ENCODE measurements at places on chromosomes 4 and X.

- DNase-seq = no peak
Measured at GRCh38 chrX:7179446-7179845, 31.5 kb upstream of the PUDP start.

- no peak for DNase-seq
Measured at GRCh38 chrX:18894156-18894555, 89.8 kb downstream of the PHKA2 start.

GRCh38 chr4:65023081-65023480 lies 613.8 kb upstream of the TECRL start:
- no peak for DNase-seq

DNA sequence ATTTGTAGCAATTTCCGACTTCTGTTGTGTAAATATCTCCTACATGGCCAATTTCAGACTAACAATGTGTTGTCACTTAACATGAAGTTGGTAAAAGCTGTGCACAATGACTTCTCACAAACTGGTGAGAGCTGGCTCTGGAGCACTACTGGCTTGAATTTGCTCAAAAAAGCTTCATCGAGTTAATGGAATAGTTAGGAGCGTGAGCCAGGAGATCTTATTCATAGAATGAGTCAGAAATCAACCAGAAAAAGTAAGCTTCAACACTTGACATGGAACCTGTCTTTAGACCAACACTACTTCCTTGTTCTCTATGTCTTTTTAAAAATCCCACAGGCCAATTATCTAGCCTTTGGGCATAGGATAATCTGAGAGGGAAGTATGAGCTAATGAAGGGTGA lies 7.9 kb upstream of the CHRDL1 start:
- no peak for DNase-seq

- DNase-seq = no peak
Measured at GRCh38 chr4:170089274-170089667, 485 bp downstream of the AADAT start.

DNA sequence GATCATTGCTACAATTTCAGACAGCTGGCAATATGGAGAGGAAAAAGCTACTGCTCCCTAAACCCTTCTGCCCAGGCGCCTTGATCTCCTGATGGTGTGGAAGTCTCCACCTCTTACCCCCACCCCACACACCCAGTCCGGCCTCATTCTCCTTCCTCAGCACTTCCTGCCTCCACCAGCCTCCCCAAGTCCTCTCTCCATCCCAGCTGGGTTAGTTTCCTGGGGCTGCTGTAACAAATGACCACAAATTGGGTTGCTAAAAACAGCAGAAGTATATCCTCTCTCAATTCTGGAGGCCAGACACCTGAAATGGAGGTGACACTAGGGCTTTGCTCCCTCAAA lies 1.1 kb upstream of the CCNQ start:
- DNase-seq = no peak

- no peak for DNase-seq
Measured at GRCh38 chr4:101801958-101802357, 11.4 kb downstream of the BANK1 start.

- DNase-seq = no peak
Measured at GRCh38 chrX:118536687-118537461, 41.3 kb downstream of the DOCK11 start.

GRCh38 chr4:139978692-139979091 lies 175.3 kb downstream of the MAML3 start:
- no peak for DNase-seq

- DNase-seq = no peak
Measured at GRCh38 chr4:102809190-102809589, 18.2 kb downstream of the UBE2D3 start.

DNA sequence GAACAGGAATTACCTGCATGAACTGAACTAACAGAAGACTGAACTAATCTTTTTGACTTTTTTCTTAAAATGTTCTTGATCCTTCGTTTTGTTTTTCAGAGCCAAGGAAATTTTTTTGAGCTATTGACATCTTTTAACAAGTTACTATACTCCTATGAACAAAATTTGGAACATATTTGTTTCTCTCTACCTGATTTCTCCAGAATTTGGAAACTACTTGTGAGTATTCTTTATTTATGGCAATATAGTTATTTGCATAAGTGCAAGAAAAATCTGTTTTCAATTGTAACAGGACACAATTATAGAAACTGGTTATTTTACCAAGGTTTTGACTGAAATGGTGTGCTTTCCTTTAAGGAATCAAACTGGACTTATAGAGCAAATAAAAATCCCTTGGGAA lies 89.5 kb upstream of the HPGD start:
- no peak for DNase-seq

GRCh38 chr4:164779811-164780216 lies 25.9 kb downstream of the SMIM31 start:
- no peak for DNase-seq

- DNase-seq = no peak
Measured at GRCh38 chr4:65865489-65865888, 195.2 kb upstream of the EPHA5 start.

DNA sequence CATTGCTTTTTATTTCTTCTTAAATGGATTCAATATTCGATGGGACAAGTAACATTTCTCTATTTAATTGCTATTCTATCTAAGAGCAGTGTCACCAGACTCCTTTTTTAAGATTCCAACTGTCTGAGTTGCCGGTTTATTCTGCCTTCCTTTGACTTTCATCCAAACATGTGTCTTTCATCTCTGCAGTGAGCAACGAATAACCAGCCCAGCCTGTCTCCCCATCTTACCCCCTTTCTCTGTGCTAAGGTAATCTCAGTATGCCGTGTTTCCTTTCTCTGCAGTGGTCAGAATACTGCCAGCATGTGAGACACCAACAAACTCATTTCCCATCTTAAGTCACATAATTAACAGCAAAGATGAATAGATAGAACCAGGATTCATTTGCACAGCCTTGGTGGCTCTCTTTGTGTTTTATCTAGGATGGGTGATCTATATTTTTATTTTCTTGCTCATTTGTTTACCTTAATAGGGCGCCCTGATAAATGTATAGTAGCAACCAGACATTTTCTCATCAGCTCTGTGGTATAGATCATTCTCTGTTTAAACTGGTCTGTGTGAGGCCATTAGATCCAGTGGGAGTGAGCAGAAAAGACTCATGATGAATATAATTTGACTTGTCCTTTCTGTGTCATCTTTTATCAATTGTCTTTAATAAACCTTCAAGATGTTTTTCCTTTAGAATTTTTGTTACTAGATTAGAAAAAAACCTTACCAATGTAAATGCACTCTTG lies 394.8 kb upstream of the IGFBP7 start:
- no peak for DNase-seq

DNA sequence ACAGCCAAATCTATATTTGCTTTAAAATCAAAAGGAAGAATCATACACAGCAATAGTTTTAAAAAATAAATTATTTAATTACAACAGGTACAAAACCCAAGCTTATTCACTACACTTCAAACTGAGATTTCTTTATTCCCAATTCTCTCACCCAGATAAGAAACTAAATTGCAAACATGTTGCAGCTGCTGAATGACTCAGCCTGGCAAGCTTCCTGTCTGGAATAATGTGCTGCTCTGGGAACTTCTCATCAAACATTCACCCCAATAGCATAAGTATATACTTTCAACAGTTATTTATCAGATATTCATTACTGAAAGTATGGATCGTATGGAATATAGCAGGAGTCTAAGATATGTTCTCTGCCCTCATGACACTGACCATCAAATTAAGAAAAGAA lies 43.0 kb upstream of the GABRA2 start:
- no peak for DNase-seq

GRCh38 chr4:94534401-94535312 lies 82.9 kb downstream of the PDLIM5 start:
- no peak for DNase-seq

GRCh38 chrX:8546715-8547114 lies 82.1 kb downstream of the VCX3B start:
- DNase-seq = no peak

DNA sequence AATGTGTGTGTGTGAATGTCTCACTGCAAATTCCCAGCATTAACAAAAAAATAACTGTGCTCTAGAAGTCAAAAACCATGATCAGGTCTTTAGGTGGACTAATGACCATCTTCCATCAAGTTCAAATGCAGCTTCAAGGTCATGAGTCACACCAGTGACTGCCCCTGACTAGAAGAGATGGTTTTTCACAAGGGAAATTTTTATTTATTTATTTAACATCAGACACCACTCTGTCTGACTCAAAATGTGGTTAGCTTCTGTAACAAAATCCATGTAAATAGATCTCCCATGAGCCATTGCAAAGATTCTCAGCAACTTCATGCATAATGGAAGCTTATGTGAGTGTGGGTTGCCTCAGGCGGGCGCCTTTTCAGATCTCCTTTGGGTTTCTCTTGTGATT lies 219.2 kb downstream of the KIT start:
- no peak for DNase-seq

GRCh38 chr4:111789901-111790640 lies 355.2 kb upstream of the FAM241A start:
- no peak for DNase-seq

DNA sequence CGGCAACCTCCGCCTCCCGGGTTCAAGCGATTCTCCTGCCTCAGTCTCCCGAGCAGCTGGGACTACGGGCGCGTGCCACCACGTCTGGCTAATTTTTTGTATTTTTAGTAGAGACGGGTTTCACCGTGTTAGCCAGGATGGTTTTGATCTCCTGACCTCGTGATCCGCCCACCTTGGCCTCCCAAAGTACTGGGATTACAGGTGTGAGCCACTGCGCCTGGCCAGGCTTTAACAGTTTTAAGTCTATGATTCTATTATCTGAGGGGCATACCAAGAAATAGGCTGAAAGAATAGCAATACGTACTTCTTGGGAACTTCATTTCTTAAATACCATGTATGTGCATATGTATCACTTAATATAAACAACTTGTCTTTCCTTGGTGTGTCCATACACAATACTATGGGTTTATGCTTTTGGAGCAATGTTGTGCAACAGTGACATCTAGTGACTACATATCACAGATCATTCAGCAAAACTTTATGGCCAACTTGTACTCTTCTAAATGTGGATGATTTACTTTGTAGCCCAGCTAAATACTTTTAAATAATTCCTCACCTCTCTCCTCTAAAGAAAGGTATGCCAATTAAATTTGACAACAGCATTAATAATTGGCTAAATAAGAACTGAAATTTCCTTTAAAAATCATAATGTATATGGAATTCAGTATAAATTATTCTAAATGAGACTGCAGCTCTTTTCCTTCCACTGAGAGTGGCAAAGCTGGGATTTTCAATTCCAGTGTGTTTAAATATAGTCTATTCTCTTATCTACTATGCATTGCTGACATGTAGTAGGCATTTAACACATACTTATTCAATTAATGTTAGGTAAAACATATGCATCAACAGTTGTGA lies 10.4 kb downstream of the SLC9B1 start:
- DNase-seq = no peak

DNA sequence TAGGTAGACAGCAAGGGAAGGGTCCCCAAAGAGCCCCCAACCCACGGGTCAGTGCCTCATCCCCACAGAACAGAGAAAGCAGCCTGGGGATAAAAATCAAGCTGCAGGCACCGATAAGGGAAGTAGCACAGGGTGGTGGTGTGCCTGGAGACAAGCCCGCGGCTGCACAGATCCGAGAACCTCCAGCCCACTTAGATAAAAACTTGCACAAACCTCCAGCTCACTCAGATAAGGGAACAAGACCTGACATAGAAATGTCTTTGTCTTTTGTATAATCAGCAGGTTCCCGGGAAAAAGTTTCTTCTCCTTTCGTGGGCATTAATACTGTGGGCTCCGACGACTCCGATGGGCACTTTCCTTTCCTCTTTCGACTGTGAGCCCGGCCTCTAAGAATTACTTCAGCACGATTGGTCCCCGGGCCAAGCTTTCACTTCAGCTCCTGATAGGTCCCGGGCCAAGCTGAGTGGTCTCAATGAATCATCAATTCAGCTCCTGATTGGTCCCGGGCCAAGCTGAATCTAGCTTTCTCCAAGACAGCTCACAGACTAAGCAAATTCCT lies 32.4 kb downstream of the PRDX4 start:
- no peak for DNase-seq

DNA sequence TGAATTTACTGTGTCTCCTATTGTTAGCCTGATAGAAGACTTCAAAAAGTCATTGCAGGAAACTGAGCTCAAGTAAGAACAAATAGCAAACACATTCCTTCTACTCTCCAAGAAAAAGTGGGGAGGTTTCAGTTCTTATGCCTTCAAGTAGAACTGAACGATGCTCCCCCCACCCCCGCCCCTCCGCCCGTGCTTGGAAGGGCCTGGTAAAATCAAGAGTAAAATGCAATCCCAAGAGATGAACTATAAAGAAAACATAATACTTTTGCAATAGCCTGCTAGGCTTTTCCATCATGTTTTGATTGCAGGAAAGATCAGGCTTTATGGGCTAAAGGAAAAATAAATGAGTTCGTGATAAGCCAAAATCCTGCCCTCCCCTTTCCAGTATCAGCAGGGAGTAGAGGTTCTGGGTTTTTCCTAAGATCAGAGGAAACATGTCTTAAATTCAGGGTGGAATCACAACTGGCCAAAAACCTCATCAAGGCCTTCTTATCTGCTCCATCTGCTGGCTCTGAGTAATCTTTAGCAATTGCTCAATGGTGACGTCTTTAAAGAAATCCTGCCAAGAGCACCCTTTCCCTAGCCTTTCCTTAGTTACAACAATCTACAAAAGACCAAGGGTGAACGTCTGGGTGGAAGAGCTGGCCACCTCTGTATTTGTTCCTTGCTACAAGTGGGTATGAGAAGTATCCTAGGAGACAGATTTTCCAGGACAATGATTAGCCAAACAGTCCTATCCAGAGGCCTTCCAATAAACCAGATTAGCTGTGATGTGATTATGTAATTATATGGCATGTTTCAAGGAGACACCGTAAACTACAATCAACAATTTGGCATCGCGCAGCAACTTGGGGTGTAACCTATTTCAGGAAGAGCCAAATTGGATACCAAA lies 66.3 kb upstream of the FAM9C start:
- no peak for DNase-seq

DNA sequence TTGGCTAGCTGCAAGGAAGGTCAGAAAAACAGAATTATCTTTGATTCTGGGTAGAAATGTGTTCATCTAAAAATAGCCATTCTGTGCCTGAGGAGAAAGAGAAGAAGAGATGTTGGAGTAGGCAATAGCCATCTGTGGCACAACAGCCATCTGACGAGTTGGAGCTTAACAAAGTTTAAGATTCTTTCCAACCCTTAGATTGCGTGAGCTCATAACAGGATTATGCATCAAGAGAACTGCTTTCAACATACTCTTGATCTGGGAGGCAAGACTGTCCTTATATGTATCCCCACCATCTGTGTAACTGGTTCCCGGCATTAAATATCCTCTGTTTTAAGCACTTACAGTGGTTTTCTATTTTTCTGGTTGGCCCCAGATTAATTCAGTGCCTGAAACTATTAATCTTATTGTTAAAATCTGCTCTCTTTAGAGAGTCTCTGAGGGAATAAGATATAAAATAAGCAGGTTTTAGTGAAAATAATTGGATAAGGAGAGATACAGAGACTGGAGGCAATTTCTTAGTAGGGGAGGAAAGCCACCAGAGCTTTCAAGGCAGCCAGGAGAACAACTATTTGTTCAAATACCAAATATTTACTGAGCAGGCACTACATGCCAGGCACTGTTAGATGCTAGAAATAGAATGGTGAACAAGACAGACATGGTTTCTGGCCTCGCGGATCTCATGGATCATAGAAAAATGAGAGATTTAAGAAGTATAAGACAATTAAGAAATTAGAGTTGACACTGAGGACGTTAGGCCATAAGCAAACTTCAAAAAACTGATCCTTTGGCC lies 398.0 kb downstream of the SMARCA1 start:
- DNase-seq = no peak

GRCh38 chrX:11438767-11439166 lies 145.6 kb downstream of the AMELX start:
- DNase-seq = no peak

GRCh38 chr4:162502109-162502508 lies 338.3 kb upstream of the FSTL5 start:
- DNase-seq = no peak
